Colonic mucosa (tissue), 4 donors: ENCODE measurements at places on chromosomes 12 and 14. TPM values are rescaled to one million over a fixed set of nuclear protein-coding genes. Genes with fewer than 3 reads are reported as not detected.

The TMEM19 gene
- total RNA-seq = 39.2 TPM

The LRRC43 gene
- total RNA-seq = 0.53 TPM

The TROAP gene
- total RNA-seq = 51.8 TPM

The ART4 gene
- total RNA-seq = not detected

The TEX52 gene
- total RNA-seq = not detected

The SMCO3 gene
- not detected for total RNA-seq

The PKP2 gene
- total RNA-seq = 130 TPM

The NEUROD4 gene
- total RNA-seq = not detected

The TRIM9 gene
- total RNA-seq = 0.66 TPM

The COX8C gene
- total RNA-seq = not detected

The RTL1 gene
- not detected for total RNA-seq

The LGALS3 gene
- 1,592 TPM for total RNA-seq

The DEGS2 gene
- 37.0 TPM for total RNA-seq

The ETV6 gene
- 49.2 TPM for total RNA-seq

The CFL2 gene
- 7.0 TPM for total RNA-seq

The EFS gene
- total RNA-seq = 2.3 TPM

The VWF gene
- 63.2 TPM for total RNA-seq

The MDGA2 gene
- not detected for total RNA-seq

The SRP54 gene
- total RNA-seq = 43.5 TPM

The MUCL1 gene
- total RNA-seq = not detected

The RAD51AP1 gene
- total RNA-seq = 22.3 TPM

The SYCP3 gene
- not detected for total RNA-seq
